ENCODE measurements at places on chromosomes 12 and 14.

DNA sequence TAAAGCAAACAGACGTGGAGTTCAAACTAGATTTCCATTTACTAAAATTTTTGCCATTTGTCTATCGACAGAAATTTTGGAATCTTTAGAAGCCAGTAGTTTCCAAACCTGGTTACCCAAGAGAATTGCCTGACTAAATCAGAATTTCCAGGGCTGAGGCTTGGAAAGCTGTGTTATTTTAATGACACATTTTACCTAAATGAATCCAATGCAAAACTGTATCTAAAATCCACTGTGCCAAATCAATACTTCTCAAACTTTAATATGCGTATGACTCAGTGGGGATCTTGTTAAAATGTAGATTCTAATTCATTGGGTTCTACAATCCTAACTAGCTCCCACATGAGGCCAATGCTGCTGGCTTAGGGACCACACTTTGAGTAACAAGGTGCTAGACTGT lies 35.0 kb upstream of the TC2N start:
- DNase-seq, result no peak

DNA sequence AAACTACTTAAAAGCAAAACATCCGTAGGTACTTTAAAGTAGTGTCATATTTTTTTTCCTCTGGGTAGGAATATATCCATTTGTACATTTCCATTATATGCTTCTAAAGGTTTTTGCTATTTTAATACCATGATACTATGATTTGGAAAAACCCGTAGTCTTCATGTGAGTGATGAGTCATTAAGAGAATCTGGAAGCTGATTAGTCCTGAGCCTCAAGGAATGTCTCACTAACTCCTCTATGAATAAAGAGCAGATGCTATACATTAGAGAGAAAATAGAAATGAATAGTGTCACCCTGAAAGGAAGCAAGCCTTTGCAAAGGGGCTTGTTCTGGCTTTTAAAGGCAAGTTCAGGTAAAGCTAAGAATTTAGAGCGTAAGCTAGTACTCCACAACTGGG lies 432.1 kb downstream of the CCDC91 start:
- DNase-seq, result no peak

DNA sequence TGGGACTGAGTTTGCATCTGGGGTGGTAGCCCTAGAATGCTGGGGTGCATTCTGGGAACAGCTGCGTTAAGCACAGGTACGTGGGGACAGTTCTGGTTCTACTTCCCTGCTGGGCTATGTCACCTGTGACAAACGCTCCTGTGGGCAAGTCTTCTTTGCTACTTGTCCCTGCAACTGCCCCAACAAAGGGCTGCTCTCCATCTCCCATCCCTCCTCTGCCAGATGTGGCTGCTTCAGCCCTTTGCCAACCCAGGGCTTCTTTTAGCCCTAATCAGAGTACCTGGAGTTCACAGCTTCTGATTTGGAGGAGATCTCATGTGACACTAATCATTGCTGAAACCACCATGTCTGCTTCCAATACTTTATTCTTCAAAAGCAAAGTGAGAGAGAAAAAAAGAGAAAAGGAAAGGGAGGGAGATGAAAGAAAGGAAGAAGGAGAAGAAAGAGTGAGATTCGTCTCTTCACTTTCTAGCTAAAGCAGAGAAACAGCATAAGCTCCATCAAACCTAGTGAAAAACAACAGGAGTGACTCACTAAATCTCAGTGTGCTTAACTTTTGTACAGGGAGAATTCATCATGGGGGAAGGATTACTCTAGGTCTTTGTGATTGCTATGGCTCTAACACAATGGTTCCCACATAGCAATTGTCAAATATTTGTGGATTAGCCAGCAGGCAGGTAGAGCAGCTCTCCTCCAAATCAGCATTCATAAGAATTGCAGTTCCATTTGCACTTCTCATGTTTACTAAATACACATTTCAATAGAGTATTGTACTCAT lies 174.8 kb downstream of the LRIG3 start:
- DNase-seq, result no peak

DNA sequence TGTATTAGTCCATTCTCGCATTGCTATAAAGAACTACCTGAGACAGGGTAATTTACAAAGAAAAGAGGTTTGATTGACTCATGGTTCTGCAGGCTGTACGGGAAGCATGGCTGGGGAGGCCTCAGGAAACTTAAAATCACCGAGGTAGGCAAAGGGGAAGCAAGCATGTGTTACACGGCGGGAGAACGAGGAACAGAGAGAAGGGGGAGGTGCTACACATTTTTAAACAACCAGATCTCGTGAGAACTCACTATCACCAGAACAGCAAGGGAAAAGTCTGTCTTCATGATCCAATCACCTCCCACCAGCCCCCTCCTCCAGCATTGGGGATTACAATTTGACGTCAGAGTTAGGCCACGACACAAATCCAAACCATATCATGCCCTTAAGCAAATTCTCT lies 13.3 kb upstream of the MAX start:
- no peak for DNase-seq

- DNase-seq, result no peak
Measured at GRCh38 chr12:128365032-128365431, 98.1 kb downstream of the TMEM132C start.

GRCh38 chr14:35121026-35121886 lies 534 bp downstream of the PPP2R3C start:
- no peak for DNase-seq

- DNase-seq, result no peak
Measured at GRCh38 chr12:56040963-56041551, 661 bp upstream of the RPS26 start.

DNA sequence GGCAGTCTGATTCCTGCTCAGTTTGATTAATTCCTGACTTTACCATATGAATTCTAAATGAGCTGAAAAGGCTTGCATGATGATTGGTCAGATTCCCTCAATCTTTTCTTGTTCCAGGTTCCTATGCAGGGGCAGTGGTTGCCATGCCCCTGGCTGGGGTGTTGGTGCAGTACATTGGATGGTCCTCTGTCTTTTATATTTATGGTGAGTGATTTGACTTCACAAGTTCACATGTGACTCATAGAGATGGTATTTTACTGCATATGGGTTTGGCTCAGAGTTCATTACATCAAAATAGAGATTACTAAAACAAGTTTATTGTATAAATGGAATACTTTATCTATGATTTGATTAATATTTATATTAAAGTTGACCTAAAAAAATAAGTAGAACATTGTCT lies 44.8 kb downstream of the SLC17A8 start:
- no peak for DNase-seq

DNA sequence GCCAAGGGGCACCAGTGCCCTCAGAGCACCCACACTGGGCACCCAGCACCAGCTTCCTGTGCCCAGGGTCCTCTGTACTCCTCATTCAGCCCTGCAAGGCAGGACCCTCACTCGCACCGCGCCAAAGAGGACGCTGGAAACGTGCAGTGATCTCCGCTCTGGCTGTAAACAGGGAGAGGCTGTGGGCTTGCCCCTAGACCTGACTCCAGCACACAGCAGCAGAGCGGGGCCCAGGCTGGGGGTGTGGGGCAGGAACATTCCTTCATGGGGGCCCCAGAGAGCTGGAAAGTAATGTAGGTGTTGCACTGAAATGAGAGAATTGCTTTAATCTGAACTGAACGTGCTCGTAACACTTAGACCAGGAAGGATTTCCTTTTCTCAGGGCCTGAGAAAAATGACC lies 5.0 kb upstream of the BRF1 start:
- DNase-seq, result no peak

- no peak for DNase-seq
Measured at GRCh38 chr12:52787324-52788191, 8.4 kb downstream of the KRT3 start.

- DNase-seq, result no peak
Measured at GRCh38 chr14:99730876-99731546, 46.9 kb downstream of the CYP46A1 start.

DNA sequence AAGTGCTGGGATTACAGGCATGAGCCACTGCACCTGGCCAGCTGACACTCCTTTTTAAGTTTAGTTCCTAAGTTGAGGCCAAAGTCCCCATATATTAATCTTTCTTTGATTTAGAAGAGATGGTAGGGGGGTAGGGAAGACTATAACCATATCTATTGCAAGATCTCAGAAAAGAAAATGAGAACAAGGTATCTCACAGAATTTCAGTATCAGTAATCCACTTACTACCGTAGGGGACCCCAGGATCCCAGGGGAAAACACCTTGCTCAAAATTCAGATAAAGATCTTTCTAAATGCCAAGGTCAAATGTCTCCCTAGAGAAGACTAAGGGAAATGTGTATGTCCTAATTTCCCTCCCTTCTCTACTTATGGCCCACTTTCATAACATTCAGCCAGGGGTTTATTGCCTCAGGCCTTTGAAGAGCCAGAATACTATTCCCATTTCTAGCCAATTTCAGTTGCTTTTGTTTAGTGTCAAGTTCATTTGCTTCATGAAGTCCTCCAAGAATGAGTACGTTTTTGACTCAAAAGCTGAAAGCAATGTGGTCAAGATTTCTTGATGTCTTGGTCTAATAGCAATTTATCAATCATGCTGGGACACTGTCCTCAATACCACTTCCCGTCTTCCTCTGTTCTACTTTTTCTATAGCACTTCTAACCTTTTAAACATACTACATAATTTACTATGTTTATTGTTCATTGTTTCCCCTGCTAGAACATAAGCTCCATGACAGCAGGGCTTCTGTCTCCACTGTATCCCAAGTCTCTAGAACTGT lies 86.3 kb downstream of the DCAF5 start:
- DNase-seq, result no peak

- DNase-seq, result no peak
Measured at GRCh38 chr12:130552483-130552996, 163.6 kb downstream of the RIMBP2 start.

GRCh38 chr12:83630526-83630925 lies 943.8 kb downstream of the TMTC2 start:
- DNase-seq, result no peak

DNA sequence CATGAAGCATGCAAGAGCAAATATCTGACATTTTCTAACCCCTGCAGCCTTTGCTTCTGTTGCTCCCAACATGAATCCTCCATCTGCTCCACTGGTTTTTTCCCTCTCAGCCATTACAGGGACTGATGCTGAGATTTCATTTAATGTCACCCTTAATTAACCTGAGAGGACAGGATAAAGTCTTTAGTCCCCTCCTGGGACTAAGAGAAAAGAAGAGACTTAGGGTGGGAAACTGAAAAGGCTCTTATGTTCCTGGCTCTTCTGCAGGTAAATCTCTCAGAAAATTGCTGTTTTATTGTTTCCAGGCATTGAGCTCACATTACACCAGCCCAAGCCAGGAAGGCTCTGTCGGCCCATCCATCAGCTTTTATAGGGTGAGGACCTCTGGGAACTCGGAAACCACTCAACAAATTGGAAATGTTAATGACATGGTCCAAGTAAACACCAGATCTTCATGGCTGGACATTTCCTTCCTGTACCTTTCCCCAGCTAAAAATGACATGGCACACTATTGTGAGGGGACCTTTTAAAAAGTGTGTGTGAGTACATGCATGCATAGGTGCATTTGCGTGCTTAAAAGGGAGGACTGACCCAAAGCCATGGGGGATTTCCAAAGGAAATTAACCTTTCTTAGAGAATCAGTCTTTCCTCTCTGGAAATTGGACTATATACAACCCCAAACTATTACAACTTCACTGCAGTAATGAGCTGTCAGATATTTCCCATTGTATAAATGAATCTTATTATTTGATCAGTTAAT lies 408.1 kb upstream of the TMTC1 start:
- no peak for DNase-seq

DNA sequence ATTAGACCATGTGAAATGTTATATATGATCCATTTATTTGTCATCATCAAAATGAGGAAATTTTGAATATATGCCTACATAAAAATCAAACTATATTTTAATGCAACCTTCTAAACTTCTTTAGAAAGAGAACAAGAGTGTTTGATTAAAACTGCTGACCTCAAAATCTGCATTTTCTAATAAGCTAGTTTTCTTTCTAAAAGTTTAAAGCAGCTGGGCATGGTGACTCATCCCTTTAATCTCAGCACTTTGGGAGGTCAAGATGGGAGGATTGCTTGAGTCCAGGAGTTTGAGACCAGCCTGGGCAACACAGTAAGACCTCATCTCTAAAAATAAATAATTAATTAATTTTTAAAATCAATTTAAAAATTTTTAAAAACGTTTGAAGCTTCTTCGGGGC lies 36.2 kb downstream of the GNPTAB start:
- DNase-seq, result no peak

- peak; percentile 64 for DNase-seq
Measured at GRCh38 chr12:122891661-122892525, 4.0 kb downstream of the VPS37B start.

DNA sequence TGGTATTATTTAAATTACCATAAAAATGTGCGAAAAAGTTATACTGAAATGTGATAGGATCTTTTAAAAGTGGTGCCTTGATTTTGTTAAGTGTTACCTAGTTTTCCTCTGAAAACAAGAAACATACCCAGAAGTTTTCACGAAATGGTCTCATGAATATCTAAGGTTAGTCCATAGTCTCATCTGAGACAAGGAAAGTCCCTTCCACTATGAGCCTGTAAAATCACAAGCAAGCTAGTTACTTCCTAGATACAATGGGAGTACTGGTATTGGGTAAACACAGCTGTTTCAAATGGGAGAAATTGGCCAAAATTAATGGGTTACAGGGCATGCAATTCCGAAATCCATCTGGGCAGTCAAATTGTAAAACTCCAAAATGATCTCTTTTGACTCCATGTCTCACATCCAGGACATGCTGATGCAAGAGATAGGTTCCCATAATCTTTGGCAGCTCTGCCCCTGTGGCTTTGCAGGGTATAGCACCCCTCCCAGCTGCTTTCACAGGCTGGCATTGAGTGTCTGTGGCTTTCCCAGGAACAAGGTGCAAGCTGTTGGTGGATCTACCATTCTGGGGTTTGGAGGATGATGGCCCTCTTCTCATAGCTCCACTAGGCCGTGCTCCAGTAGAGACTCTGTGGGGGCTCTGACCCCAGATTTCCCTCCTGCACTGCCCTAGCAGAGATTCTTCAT lies 271.4 kb downstream of the NAV3 start:
- DNase-seq, result no peak

- DNase-seq, result no peak
Measured at GRCh38 chr12:44833561-44833960, 42.6 kb downstream of the NELL2 start.
